HT1080 (cell line): ENCODE measurements at places on chromosomes 4 and X. TPM values are rescaled to one million over a fixed set of nuclear protein-coding genes. Genes with fewer than 3 reads are reported as not detected.

The NPNT gene
- not detected in 2 replicates for total RNA-seq

GRCh38 chr4:147361726-147362125, 119.2 kb upstream of the EDNRA start:
- DNase-seq: peak; percentile 85

GRCh38 chr4:112332398-112332797, 35.2 kb downstream of the ALPK1 start:
- no peak for DNase-seq

The INTS12 gene
- 21.2 and 25.1 TPM in 2 replicates for total RNA-seq

GRCh38 chrX:16797841-16798240, 11.6 kb downstream of the TXLNG start:
- no peak for DNase-seq

GRCh38 chrX:137166591-137166990, 132.8 kb upstream of the GPR101 start:
- no peak for DNase-seq

- DNase-seq: no peak
Observed at GRCh38 chrX:66035667-66036066, 4.2 kb downstream of the VSIG4 start.

- DNase-seq: no peak
Observed at GRCh38 chrX:1610736-1611135, 4.1 kb upstream of the ASMT start.

DNA sequence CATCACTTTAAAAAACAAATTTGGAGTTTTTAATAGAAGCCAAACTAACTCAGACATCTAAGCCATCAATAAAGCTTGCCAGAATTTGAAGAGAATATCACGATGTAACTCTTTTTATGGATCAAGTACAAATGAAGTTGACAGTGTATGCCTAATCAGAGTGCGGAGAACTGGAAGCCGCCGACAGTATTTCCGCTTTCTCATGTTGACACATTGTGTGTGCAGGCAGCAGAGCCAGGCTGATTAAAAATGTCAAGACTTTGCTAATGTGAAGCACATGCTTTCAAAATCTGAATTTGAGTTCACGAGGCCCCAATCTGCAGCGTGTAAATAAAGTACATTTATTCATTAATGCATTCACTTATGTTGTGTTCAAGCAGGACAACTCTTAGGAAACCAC, 161.2 kb downstream of the TENM3 start:
- DNase-seq: no peak

DNA sequence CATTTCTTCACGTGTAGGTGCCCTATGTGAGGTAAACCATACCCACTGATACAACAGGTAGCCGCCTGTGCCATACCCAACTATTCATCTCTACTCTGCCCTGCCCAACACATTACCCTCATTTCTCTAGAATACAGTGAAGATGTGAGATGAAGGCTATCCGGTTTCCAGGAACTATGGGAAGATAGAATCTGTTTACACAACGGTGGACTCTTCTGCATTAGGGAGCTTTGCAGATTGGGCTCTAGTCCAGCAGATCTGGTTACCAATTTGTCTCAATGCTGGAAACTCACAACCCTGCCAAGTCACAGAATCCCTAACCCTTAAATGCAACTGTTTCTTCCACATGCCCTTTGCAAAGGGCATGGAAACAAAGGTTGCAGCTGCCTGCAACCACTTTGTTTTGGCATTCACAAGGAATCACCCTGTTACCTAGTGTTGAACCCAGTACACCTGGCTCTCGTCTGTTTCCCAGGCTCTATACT, 6.4 kb upstream of the SLAIN2 start:
- DNase-seq: no peak

- no peak for DNase-seq
Observed at GRCh38 chr4:127660284-127660885, 27.6 kb downstream of the INTU start.

GRCh38 chr4:104859601-104860237, 287.0 kb upstream of the TET2 start:
- no peak for DNase-seq

The ARR3 gene
- total RNA-seq: not detected in 2 replicates

- DNase-seq: no peak
Observed at GRCh38 chr4:189029976-189030504, 890.8 kb downstream of the TRIML1 start.

DNA sequence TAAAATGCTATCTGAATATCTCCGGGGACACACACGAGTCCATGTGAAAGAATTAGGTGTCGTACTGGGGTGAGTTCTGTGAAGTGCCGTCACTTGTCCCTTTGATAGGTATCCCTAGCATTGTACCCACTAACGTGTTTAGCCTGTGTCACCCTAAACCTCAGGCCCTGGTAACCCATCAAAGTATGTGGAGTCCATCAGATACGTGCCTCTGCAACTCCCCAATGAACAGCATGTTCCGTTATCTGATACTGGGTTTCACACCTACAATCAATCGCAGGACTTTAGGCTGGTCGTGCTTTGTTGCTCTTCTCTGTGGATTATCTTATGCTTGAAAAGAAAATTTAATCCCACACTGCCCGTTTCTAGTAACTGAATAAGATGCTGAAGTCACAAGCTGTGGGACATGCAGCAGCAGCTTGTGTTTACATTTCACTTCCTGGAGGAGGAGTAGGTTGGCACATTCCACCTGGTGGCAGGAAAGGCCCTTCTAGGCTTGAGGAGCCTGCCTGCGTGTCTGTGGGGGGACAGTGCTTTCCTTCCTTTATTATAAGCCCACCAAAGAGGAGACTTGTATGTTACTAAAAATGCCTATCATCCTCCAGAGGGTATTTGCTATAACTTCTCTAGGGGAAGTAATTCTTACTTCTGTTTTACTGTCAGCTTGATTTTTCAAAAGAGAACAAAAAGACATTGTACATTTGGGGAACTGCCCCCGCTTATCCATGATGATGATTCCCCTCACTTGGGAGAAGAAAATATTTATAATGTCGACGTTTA, 127.2 kb downstream of the FNIP2 start:
- DNase-seq: no peak

- DNase-seq: no peak
Observed at GRCh38 chr4:128310266-128310697, 22.7 kb upstream of the PGRMC2 start.

GRCh38 chr4:87251106-87251505, 30.7 kb upstream of the KLHL8 start:
- DNase-seq: no peak

The MAB21L2 gene
- total RNA-seq: not detected in 2 replicates

DNA sequence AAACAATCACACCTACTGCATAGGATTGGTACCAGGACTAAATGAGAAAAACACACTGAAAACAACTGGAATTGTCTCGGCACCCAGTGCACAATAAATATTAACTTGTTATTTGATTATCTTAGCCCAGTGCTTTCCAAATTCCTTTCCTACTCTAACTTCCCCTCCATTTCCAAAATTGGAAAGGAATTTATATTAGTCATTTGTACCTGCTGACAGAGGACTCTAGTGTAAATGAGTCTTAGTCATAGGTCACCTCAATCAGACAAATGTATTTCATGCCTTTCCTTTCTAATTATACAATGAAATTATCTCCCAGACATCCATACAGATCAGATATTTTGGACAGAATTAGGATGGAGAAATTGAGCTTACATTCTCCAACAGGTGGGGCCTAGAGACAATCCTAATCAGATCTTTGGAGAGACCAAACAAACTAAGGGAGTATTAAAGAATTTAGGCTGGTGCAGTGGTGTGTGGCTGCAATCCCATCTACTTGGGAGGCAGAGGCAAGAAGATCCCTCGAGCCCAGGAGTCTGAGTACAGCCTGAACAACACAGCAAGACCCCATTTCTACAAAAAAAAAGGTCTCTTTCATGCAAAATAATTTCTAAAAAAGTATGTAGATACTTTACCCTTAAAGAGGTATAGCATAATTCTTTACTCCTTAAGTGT, 10.1 kb downstream of the SH3D19 start:
- peak; percentile 68 for DNase-seq

The EGFL6 gene
- not detected in 2 replicates for total RNA-seq

GRCh38 chr4:153025406-153025805, 89.3 kb downstream of the FHDC1 start:
- no peak for DNase-seq

The MGAT4D gene
- not detected in 2 replicates for total RNA-seq
